ENCODE measurements at places on chromosomes 12 and 14.

GRCh38 chr14:93132472-93133065 lies 16.8 kb upstream of the ITPK1 start:
- no peak for DNase-seq

DNA sequence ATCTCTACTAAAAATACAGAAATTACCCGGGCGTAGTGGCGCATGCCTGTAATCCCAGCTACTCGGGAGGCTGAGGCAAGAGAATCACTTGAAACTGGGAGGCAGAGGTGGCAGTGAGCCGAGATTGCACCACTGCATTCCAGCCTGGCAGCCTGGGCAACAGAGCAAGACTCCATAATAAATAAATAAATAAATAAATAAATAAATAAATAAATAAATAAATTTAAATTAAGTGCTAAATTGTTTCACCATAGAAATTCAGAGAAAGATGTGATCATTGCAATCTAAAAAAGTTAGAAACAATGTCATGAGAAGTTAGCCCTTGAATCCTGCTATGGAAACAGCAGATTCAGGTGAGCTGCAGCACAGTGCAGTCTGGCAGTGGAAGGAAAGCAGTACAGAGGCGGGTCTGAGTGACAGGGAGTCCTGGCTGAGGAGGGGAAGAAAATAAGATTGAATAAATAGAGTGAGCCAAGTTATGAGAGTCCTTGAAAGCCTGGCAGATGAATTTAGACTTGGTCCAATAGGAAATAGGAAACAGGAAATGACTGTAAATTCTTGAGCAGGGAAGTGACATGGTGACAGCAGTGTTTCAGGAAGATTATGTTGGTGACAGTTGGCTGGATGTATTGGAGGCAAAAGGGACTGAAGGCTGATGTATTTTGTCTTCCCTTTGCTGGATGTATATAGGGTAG lies 241.5 kb downstream of the GXYLT1 start:
- no peak for DNase-seq

DNA sequence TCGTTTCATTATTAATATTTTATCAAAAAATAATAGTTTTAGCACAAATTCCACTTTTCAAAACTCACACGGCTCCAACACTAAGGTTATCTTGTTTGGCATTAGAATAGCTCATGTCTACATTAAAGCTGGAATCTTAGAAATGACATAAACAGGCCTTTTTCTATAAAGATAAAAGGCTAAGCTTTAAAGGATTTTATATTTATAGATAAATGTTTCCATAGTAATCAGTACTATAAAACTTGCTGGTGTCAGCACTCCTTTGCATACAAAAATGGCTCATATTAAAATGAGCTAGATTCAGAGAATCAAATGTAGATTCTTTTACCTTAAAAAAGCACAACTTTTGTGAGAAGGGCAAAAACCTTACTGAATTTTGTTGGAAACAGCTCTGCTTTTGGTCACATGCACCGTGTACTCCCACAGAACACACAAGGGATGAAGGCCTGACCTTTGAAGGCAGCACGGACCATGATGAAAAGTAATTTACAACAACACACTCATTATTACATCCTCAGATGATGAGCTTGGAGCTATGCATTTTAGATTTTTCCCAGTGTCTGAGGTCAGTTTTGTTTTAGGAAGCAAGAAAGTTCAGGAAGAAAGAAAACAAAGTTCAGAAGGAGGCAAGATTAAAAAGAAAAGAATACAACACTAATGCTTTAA lies 202.8 kb downstream of the BCAT1 start:
- no peak for DNase-seq

DNA sequence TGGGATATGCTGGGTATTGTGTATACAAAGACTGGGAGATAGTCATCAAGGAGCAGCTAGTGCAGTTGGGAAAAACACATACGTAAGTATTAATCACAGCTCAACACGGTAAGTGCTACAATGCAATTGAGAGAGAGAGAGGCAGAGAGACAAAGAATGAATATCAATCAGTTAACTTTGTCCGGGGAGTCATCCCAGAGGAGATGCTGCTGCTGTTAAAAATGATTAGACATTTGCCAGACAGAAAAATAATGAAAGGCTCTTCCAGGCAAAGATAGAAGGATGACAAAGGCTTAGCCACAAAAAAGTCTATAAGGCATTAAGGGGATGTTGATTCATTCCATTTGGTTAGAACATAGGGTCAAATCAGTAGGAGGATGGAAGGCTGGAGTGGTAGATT lies 45.1 kb downstream of the AKAP6 start:
- DNase-seq: no peak

DNA sequence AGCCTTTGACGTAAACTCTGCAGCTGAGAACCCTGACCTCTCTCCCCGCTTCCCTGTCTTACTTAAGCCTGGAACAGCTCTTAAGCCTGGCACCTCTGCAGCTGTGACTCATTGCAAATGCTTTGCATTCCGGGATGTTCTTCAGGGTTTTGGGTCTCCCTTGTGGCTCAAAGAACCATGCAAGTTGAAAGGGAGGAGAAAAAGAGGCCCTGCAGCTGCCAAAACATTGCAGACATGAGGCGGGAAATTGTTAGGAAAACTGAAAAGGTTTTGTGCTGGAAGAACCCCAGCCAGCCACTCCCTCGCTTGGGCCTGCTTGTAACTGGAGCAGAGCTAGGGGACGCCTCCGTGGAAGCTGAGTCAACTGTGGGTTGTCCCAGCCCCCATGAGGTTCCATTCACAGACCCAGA lies 60.2 kb upstream of the FERMT2 start:
- DNase-seq: peak; percentile 27

GRCh38 chr14:104356738-104357688 lies 218.6 kb downstream of the KIF26A start:
- DNase-seq: no peak

GRCh38 chr14:40123816-40124215 lies 691.6 kb upstream of the FBXO33 start:
- no peak for DNase-seq

GRCh38 chr14:20603813-20604690 lies 12.9 kb upstream of the RNASE12 start:
- DNase-seq: no peak

DNA sequence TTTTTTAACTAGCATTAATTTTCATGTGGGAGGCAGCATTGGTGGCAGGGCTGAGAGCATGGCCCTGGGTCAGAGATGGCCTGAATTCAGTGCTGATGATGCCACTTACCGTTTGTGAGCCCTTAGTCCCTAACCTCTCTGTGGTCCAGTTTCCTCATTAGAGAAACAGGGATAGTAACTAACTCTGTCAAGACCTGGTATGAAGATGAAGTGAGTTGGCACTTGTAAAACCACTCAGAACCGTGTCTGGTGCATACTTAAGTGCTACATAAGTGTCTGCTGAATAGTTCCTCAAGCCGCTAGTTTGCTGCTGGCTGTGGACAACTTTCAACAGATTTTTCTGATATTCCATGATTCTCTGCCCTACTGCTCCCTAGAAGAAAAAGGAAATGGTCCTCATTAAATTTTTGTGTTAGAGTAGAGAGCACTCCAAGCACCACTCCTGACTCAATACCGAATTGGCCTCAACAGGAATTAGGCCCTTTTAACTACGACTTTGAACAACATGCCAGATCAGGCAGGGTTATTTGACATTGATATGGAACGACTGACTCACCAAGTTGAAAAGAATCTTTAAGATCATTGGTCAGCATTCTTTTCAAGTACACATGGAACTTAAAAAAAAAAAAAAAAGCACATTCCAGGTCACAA lies 250.2 kb downstream of the ANO2 start:
- DNase-seq: no peak
